ENCODE measurements at places on chromosomes 6 and 20.

- DNase-seq, result no peak
Measured at GRCh38 chr6:136568129-136568528, 17.9 kb upstream of the MAP7 start.

- DNase-seq, result no peak
Measured at GRCh38 chr6:156508923-156509322, 268.3 kb upstream of the ARID1B start.

GRCh38 chr6:16844183-16844582 is 82.9 kb upstream of the ATXN1 start:
- DNase-seq, result no peak

DNA sequence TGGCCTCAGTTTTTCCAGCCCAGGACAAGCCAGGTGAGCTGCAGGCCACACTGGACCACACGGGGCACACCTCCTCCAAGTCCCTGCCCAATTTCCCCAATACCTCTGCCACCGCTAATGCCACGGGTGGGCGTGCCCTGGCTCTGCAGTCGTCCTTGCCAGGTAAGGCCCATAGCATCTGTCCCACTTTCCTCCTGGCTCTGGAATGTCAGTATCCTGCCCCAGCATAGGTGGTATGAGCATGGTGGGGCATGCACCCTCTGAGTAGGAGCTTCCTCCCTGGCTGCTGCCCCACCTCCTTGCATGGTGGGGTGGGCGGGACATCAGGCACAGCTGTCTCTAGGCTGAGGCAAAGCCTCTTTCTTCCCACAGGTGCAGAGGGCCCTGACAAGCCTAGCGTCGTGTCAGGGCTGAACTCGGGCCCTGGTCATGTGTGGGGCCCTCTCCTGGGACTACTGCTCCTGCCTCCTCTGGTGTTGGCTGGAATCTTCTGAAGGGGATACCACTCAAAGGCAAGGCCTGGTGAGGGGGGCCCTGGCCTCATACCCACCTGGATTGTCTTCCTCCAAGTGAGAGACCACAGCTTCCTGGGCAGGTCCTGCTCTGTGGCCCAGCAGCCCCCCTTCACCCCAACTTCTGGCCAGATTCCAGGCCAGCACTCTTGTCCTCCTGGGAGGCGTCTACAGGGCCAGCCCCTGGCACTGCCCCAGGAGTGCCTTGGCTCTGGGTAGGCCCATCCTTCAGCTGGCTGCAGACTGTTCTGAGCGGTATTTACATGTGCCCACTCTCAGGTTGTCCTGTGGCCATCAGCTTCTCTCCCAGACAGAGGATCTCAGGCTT is 9.1 kb downstream of the PI16 start:
- DNase-seq, result no peak

- no peak for DNase-seq
Measured at GRCh38 chr6:48151142-48151541, 40.1 kb upstream of the PTCHD4 start.

Data from SW 1271 (cell line).